ENCODE measurements at places on chromosomes 3 and 15. TPM values are rescaled to one million over a fixed set of nuclear protein-coding genes. Genes with fewer than 3 reads are reported as not detected.

The EPHB1 gene
- not detected for total RNA-seq

The SLC2A2 gene
- total RNA-seq: not detected

The ELL3 gene
- 51.2 TPM for total RNA-seq

The GRIP2 gene
- total RNA-seq: 1.1 TPM

The NMB gene
- total RNA-seq: 4.5 TPM

The MTMR10 gene
- 12.0 TPM for total RNA-seq

The MED12L gene
- not detected for total RNA-seq

The CHRM5 gene
- total RNA-seq: 0.18 TPM

The FILIP1L gene
- total RNA-seq: 3.7 TPM

- DNase-seq: no peak
Observed at GRCh38 chr15:72570059-72570458, 84.4 kb upstream of the GOLGA6B start.

DNA sequence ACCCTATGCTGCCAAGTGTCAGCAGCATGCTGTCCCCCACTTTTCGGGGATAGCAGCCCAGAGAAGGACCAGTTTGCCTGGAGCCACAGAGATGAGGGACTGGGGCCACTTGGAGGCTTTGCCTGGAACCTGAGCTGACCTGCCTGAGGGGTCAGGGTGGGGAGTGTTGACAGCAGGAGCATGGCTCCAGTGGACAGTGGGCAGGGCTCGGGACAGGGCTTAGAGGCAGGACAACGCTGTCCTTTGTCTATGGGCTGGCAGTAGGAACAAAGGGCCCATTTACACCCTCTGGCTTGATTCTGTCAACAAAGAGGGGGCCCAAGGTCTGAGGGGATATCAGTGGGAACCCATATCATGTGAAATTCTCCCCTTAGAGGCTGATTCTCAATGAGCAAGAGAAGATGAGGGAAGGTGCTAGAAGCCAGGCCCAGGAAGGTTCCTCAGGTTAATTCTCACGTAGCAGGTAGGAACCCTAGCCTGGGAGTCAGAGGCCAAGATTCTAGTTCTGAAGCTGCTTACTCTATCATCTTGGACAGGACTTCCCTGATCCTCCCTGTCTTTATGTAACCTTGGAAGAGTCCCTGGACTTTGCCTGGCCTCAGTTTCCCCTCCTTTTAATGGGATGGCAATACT lies 29.7 kb upstream of the HHATL start:
- peak; percentile 17 for DNase-seq

- DNase-seq: no peak
Observed at GRCh38 chr3:194204042-194204987, 68.4 kb downstream of the HES1 start.

DNA sequence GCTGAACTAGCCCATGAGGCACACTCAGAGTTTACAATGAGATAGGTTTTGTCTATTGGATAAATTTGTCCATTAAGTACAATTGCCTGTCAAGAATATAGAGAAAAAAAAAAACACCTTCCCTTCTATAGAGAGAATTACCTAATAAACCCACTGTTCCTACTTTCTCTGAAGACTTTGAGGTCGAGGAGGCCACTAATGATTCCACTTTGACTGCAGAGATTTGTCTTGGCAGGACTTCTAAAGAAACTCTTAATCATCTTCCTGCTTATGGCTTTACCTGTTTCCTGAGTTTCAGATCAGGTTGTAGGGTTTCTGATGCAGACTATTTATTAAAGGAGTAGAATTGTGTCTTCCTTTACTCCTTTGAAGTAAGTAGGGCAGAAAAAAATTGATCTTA lies 342.4 kb upstream of the KCNMB2 start:
- no peak for DNase-seq

DNA sequence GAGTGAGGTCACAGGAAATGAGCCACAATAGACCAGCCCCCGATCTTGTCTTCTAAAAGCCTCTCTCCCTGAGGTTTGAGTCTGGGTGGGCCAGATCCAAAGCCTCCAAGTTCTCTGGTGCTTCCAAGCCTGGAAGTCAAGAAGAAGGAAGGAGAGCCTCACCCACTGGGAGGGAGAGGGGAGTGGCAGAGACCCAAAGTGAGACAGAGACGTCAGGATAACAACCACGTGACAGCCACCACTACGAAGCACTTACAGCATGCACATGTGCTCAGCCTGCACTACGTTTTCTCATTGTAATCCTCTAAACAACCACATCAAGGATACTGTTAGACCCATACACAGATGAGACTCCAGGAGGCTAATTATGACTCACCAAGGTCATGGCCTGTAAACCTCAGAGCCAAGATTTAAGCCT lies 197.3 kb upstream of the LINGO1 start:
- no peak for DNase-seq

- no peak for DNase-seq
Observed at GRCh38 chr15:78103406-78104118, 11.2 kb downstream of the SH2D7 start.

DNA sequence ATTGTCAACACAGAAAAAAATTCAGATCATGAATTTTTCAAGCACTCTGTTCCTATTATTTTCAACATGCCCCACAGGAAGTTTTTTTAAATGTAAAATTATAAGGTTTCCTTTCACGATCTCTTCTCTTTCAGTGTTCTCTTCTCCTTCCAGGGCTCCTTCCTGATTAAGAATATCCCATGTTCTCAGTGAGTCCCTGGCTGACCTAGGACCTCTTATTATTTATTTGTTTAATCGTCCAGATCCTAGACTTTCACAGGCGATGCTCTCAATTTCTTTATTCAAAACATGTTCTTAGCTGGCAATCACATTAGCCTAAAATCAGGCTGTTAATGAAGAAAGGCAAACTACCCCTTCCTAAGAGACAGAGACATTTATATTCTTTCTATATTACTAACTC lies 124.3 kb downstream of the ABI3BP start:
- no peak for DNase-seq

DNA sequence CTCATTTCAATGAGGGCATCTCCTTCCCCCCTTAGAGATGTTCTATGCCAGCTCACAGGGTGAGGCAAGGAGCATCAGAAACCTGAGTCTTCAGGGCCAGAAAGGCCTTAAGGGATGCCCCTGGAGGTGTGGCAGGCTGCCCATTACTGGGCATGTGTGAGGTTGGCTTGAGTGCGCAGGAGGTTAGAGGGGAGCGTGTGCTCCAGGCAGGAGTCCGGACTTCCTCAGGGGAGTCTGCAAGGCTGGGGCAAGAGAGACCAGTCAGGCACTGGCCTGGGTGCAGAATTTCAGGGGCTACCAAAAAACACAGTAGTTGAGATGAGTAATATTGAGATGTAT lies 1.9 kb downstream of the LOXL1 start:
- DNase-seq: no peak

- DNase-seq: no peak
Observed at GRCh38 chr3:132723024-132723950, 1.1 kb upstream of the NPHP3 start.

DNA sequence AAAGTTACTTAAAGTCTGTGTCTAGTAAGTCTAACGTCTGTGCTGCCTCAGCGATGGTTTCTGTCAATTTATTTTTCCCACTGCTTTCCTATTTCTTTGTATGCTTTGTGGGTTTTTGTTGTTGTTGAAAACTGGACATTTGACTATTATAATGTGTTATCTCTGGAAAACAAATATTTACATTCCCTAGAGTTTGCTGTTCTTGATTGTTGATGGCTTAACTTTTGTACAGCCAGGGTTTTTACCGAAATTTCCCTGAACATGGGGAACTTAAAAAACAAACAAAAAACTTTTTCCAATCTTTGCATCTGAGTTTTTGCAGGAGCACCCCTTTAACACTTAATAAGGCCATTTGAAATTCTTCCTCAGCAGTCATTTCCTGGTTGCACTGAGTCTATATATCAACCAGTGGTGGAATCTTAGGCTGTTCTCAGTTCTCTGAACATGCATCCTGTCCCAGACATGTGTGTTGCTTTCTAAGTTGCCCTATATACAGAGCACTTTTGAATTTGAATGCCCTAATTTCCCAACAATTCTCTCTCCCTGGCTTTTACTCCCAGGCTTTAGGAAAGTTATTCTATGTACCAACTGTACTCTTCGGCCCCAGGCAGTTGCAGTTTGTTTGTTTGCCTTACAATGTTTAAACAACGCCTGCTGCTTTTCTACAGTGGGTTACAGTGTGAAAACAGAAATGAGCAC lies 11.8 kb upstream of the PIAS1 start:
- DNase-seq: no peak

GRCh38 chr15:85730001-85730820 lies 64.5 kb downstream of the KLHL25 start:
- DNase-seq: peak; percentile 79

DNA sequence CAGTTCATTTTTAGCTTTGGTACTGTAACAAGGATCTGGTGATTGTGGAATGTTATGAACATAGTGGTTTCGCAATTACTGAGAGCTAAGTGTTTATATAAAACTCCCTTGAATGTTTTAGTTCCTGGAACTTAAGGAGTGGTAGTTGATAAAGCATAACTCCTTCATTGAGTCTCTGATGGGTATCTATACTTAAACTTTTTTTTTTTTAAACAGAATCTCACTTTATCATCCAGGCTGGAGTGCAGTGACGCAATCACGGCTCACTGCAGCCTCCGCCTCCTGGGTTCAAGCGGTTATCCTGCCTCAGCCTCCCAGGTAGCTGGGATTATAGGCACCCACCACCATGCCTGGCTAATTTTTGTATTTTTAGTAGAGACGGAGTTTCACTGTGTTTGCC lies 11.3 kb downstream of the PRKCI start:
- DNase-seq: no peak

DNA sequence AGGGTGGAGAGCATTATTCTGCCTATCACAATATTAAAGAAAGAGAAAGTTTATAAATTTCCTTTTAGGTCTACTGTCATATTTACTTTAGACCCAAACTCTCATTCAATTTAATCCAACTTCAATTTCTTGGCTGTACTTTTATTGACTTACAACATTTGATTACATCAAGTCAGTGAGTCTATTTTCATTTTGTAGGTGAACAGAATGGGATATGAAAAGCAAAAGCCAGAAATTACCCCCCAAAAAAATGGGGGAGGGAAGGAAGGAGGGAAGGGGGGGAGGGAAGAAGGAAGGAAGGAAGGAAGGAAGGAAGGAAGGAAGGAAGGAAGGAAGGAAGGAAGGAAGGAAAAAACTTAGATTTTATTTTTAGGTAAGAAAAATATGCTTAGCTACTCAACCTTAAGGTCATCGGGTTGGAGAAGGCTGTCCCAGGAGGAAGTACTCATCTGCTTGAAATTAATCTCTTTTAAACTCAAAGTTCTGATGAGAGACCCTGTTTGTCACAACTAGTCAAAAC lies 320.1 kb upstream of the ATP11B start:
- DNase-seq: no peak

- no peak for DNase-seq
Observed at GRCh38 chr15:50065279-50065678, 53.8 kb downstream of the ATP8B4 start.

- no peak for DNase-seq
Observed at GRCh38 chr3:3259181-3259580, 79.7 kb upstream of the CRBN start.

DNA sequence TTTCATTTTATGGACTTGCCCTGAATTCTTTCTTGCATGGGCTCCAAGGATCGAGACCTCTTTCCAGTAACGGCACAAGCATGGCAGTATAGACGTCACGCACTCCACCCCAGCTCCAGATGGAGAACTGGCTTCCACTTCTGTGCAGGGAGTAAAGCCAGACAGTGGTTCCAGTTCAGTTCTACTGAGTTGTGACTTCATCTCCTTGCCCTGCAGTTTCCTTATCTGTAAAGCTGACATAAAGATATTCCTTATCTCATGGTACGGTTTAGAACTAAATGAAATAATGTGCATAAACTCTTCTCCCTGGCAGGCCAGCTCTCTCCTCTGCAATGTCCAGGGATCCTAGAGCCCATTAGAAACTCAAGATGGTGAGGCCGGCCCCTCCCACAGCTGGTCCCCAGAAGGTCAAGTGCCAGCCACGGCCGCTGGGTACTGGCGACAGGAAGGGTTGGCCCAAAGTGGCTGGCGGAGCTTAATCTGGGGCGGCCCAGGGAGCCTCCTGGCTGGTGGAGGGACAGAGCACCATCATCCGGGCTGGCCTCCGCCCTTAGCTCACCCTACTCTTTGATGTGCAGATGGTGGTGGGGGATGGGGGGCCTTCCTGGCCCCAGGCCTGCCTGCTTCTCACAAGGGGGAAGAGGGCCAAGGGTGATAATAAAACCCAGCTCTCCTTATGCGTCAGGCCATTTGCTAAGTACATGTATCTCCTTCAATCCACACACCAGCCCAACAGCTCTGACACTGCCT lies 7.2 kb downstream of the MESP2 start:
- no peak for DNase-seq

DNA sequence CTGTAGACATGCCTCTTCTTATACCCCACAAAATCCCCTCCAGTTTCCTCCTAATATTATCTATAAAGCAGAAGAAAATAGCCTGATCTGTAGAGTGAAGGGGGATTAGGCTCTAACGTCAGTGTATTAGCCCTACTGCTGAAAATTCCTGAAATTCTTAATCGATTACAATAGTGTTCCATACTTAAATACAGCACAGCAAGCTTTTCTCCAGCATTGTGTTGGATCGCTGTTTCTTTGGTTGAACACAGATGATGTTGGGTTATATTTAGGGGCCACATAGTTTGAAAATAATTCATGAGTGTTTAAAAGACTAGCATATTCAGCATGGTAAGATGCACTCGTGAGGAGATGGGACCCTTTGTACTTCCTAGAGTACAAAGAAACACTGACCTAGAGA lies 52.5 kb downstream of the PIAS1 start:
- no peak for DNase-seq

DNA sequence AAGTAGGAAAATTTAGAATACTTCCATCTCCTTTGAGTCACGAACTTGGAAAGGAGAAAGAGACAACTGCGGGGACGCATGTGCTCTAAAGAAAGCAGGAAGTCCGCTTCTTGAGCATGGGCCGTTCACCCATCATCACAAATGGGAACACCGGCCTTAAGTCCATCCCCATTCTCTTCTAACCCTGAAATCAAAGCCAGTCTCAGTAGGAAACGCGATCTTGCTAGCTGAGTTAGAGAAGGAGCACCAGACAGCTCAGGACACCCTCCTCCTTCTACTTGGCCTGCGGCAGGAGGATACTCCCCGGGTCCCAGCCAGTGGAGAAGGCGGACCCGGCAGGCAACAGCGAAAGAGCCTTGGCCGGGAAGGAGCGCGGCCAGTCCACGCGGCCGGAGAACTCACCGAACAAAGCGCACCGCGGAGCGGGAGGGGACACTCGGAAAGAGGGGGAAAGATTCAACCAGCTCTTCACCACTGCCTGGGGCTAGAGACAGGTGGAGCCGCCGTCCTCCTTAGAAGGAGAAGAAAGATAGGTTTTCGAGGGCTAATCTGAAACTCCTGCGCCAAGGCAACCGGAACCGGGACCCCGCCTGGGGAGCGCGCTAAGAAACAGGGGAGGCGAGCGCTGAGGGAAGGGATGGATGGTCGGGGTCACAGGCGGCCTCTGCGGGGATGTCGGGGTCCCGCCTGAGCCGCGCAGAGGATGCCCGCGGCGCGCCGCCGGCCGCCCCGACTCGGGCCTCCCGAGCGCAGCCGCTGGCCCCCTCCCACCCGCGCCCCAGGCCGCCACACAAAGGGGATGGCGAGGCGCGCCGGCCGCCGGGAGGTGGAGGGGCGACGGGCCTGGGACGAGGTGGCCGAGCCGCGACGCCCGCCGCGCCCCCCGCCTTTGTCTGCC lies 818 bp downstream of the SLC4A7 start:
- peak; percentile 63 for DNase-seq

Measured in G401 (cell line).